ENCODE measurements at places on chromosomes 12 and 14.

DNA sequence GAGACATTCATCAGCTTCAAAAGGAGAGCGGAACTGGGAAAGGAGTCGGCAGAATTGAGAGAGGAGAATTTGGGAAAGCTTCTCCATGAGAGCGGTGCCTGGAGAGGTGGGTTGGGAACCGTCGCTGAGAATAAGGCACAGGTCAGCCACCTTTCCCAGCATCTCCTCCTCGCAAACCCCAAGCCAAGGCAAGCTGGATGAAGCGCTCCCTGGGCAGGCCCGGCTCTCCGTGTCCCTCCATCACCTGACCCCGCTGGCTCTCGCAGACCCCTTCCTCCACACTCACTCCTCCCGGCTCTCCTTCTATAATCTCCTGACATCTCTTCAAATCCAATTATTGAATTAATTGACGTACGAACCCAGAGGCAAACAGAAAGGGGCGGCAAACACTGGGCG lies 18.9 kb upstream of the ATP5MC2 start:
- DNase-seq, result no peak

DNA sequence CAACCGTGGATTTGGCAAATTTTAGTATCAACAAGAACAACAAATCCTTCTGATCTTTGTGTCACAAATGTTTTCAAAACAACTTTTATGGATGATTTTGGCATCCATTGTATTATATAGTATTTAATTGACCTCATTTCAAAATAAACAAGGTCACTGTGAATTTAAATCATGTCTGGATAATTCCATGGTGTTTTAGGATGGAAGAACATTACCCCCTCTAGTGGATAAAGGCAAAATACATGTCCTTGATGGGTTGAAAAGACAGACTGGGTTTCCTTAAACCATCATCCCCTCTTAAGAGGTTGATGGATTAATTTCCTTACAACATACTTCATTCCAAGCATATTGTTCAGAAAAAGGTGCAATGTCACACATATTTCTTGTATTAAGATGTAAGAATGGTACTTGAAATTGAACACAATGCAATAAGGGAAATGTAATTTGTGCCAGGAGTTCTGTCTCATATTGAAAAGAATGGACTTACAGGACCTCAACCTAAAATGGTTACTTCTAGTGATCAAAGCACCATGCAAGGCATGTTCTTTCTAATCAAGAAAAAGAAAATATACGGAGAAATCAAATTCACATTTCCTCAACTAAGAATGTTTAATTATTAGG lies 352.0 kb downstream of the BCAT1 start:
- no peak for DNase-seq

DNA sequence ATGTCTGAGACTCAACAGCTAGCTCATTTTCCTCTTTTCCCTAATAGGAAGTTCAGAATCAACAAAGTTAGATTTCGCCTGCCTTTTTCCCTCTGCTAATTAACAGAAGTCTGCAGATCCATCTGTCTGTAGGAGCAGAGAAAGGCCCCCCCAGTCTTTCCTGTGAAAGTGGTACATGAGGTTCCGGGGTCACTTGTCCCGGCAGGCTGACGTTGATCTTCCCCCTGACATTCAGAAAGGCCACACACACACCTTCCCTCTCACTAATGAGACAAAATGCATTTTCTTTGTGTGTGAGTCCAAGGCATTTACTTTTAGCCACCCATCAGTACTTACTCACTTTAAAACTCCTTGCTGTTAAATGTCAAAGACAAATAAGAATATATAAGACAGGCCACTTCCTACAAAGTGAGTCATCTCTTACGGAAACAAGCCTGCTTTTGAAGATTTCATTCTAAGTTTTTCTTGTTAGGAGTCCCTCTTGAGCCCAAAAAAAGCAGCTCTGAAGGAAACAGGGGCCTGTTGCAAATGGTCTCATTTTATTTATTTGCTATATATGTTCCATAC lies 138.7 kb downstream of the TTC7B start:
- DNase-seq, result peak; percentile 8

DNA sequence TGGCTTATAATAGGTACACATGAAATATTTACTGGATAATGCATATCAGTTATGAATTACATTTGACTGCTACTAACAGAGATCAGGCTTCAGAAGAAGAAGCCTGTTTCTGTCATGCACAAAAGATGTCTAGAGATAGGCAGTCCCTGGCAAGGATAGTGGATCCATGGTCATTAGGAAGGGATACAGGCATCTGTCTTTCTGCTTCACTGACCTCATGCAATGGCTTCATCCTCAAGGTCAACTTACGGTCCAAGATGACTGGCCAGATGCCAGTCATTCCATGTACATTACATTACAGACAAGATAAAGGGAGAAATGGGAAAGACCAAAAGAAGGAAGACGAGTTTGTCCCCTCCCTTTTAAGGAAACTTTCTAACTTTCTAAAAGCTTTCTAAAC lies 94.0 kb downstream of the NUAK1 start:
- DNase-seq, result no peak

- DNase-seq, result no peak
Measured at GRCh38 chr14:66508547-66508845, 549 bp downstream of the GPHN start.

DNA sequence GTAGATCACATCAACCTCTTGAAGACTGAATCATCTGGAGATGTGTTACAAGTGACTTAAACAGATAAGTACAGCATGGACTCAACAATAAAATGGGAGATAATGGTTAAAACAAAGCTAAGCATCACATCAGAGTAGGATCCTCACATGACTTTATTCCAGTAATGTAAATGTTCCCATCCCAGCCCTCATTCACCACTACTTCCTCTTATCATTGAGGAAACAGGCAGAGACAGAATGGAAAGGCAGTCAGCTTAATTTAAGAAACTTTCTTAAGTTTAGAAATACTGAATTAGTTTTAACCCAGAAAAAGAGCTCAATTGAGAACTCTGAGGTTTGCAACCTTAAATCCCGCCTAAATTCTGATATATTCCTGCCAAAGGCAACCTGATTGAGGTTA lies 1.2 kb upstream of the ALG10 start:
- DNase-seq, result no peak

- no peak for DNase-seq
Measured at GRCh38 chr12:88381466-88381865, 198.8 kb downstream of the KITLG start.

- no peak for DNase-seq
Measured at GRCh38 chr14:99736603-99737371, 52.7 kb downstream of the CYP46A1 start.

DNA sequence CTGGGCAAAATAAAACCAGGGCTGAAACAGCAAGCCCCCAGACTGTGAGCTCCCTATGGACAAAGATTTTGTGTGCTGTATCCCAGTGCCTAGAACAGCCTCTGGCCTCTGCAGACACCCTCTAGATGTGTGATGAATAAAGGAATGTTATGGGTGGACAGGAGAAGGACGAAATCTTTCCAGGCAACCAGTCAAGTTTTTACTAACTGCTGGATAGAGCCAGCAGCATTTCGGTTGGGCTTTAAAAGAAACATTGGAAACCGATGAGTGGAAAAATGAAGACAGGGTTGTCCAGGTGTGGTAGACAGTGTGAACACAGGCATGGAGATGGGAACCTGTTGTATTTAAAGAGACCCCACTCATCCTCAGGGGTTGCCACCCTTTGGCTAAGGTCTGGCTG lies 4.0 kb downstream of the CHGA start:
- DNase-seq, result no peak

DNA sequence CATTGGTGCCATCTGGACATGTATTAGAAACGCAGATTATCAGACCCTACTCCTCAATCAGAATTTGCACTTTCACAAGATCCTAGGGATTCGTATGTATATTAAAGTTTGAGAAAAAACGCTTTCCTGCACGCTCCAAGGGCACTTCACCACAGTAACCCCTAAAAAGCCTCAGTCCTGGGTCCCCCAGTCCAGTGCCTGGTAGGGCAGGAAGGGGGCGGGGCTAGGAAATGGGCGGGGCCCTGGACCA lies 369 bp downstream of the DEPDC4 start:
- DNase-seq, result peak; percentile 92

- DNase-seq, result no peak
Measured at GRCh38 chr14:74302152-74302628, 544 bp downstream of the ABCD4 start.

DNA sequence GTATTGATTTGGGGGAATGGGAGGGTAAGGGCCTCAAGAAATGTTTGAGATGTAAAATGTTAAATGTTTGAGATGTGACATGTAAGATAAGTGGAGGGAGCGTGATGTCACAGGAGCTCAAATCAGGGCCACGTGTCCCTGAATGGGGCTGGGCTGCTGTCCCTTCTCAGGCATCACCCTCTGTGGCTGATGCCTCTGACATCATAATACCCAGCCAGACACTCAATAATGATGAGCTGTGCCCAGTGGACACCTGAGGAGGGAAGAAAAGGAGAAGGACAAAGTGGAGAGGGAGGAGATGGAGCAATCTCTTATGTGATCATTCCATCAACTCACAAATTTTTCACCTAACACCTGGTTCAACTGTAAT lies 120.8 kb downstream of the SAMD4A start:
- DNase-seq, result no peak

DNA sequence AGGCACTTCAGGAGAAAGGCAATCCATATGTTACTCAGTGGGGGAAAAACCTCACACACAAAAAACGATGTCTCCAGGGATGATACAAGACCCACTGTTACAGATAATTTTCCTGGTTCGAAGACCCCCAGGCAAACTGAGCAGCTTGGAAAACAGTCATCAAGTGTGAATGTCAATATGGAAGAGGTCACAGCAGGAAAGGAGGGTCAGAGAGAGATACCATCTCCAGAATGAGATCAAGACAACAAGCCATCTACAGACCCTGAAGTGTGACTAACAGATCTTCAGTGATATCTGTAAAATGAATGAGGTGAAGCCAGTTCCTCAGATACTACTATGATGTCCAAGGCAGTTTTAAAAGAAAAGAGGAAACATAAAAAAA lies 28.6 kb downstream of the GNS start:
- no peak for DNase-seq

DNA sequence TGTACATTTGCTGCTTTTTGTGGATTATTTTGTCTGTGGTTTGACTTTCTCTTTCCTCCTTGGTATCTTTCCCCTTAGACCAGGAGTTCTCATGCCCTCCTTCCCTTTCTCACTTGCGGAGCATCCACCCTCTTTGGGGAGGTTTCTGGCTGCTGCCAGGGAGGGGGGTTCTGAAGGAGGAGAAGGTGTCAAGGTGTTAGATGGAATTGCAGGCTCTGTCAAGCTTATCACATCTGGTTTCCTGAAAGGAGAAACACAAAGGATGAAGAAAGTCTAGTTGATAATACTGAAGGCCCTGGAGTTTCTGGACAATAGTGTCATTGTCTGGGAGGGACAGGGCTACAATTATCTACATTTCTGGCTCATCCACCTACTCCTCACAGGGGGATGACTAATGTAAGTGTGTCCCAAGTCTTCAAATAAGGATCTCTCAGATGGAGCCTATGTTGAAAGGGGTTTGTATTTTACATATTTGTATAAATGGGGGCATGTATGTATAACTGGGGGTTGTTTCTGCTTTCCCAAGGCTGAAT lies 217.3 kb upstream of the CCDC196 start:
- DNase-seq, result no peak

GRCh38 chr14:103130965-103131364 lies 7.7 kb downstream of the TNFAIP2 start:
- DNase-seq, result no peak

DNA sequence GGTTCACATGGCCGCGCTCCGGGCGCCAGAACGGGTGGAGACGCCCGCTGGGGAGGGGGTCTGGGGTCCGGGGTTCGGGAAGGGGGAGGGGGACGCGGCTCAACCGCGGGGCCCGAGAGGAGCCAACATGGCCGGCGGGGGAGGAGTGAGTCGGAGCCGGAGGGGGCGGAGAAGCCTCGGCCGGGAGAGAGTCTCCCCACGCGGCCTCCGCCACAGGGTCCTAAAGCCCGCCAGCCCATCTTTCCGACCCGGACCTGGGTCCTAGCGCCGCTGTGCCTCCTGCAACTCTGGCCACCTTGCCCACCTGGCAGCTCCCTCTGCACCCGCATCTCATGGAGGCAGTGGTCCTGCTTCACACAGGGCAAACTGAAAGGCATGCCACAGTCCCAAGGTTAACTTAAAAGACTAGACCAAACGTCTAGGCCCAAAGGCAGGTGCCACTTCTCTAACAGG lies at the start of gene BAZ2A:
Gene BAZ2A (minus strand): TSS at position 147 of the 453 bp plus-strand sequence. CDS start 12,796 bp downstream, outside the sequence.
- DNase-seq, result peak; percentile 56

GRCh38 chr14:23300687-23301223 lies 1.9 kb downstream of the PPP1R3E start:
- no peak for DNase-seq

DNA sequence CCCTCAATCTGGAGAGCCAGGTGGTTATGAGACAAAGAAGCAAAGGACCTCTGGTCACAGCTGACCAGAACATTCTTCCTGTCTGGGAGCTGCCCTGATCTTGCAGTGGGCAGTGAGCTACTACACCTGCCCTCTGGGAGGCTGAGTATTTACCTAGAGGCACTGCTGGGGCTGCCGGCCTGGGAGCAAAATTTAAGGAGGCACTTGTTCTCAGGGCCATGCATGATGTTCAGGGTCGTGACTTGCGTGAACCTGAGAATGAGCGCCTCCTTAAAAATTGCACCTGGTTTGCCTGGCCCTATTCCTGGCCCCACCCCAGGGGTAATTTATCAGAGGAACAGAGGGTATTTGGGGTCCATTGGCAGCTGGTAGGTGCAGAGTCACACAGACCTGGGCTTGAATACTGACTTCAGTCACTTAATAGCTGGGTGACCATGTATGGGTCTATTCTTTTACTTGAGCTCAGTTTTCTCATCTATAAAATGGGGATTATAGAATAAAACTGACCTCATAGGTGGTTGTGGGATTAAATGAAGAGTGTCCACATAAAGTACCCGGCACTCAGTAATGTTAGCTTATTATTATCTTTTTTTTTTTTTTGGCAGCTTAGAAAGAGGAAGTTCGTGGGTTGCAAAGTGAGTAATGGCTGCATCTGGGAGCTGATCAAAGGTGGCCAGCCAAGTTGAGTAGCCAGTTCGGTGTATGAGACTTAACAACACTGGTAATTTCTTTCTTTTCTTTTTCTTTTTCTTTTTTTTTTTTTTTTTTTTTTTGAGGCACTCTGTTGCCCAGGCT lies 107.4 kb upstream of the MED13L start:
- no peak for DNase-seq
